Stimulated activated CD4-positive, alpha-beta T cell treated with anti-CD3 and anti-CD28 coated beads, Interleukin-1b, Interleukin-23, amount 100 ng/mL, for 24 hours (primary cell): ENCODE measurements at places on chromosomes 16 and 17.

DNA sequence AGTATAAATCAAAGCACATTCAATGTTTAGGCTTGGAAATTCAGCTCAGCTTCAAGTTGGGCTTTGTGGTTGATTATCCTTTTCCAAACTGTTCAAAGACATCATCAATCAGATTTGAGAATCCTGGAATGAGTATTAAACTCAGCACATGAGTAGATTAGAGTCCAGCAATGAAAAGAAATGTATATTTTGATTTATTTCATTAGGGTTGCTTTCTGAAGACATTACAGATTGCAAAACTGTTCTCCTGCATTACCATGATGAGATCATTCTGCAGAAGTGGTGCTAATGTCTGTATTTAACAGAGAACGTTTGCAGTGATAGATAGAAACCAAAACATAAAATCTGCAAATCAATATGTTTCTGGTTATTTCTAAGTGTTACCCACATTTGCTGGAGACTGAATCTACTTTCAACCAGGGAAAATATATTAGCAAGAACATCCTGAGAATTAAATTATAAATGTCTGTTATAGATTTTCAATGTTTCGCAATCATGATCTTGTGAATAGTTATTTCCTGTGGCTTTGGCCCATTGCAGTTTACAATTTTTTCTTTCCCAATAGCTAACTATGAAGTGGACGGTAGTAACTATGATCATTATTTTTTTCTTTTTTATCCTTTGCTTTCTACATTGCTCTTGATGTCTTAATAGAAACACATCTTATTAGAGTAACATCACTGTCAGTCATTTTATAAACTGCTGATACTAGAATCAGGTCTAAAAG lies 1125.7 kb upstream of the GOT2 start:
- DNase-seq: no peak

GRCh38 chr17:49746791-49747490 lies 17.0 kb downstream of the FAM117A start:
- DNase-seq: no peak

- no peak for DNase-seq
Measured at GRCh38 chr17:6639586-6640535, 650 bp downstream of the KIAA0753 start.

GRCh38 chr16:69176033-69176800 lies 10.7 kb upstream of the SNTB2 start:
- no peak for DNase-seq

- DNase-seq: no peak
Measured at GRCh38 chr16:50634947-50635346, 46.2 kb downstream of the SNX20 start.
